ENCODE measurements at places on chromosomes 3 and 15.

- DNase-seq = no peak
These were observed 52.5 kb downstream of the FOXP1 start for GRCh38 chr3:71530903-71531530.

DNA sequence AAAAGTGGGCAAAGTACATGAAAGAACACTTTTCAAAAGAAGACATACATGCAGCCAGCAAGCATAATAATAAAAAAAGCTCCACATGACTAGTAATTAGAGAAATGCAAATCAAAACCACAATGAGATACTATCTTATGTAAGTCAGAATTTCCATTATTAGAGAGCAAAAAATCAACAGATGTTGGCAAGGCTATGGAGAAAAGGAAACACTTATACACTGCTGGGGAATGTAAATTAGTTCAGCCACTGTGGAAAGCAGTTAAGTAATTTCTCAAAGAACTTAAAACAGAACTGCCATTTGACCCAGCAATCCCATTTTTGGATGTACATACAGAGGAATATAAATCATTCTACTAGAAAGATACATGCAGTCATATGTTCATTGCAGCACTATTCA, 360.7 kb downstream of the NSUN3 start:
- DNase-seq = no peak

DNA sequence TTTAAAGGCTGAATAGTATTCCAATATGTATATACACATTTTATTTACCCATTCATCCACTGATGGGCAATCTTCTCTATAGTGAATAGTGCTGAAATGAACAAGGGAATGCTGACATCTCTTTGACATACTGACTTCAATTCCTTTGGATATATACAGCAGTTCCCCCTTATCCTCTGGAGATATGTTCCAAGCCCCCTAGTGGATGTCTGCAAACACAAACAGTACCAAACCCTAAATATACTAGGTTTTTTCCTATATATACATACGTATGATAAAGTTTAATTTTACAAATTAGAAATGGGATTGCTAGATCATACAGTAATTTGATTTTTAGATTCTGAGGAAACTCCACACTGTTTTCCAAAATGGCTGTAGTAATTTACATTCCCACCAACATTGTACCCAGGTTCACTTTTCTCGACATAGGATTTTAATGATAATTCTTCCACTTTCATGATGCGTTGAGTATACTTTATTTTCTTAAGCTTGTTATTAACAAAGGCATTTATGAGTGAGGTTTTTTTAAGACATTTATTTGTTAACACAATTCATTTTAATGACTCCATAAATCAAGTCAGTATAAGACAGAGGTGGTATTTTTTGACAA, 38.2 kb downstream of the VPS13C start:
- DNase-seq = no peak

DNA sequence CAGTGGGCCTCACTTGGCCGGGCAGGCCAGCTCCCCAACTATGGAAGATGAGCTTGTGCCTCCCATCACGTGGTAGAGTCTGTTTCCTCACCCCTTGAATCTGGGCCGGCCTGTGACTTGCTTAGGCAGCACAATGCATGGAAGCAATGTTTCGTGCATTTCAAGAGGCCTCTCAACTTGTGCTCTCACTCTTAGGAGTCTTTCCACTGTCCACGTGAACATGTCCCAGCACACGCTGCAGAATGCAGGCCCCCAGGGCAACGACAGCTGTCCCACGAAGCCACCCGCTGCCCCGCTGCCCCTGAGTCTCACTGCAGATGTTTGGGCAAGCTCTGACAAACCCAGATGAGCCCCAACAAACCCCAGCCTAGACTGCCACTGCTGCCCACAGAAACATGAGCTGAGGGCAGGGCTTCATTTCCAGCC, 27.2 kb upstream of the SLC41A3 start:
- no peak for DNase-seq

GRCh38 chr3:159854500-159855124, 134.0 kb upstream of the IL12A start:
- DNase-seq = no peak

DNA sequence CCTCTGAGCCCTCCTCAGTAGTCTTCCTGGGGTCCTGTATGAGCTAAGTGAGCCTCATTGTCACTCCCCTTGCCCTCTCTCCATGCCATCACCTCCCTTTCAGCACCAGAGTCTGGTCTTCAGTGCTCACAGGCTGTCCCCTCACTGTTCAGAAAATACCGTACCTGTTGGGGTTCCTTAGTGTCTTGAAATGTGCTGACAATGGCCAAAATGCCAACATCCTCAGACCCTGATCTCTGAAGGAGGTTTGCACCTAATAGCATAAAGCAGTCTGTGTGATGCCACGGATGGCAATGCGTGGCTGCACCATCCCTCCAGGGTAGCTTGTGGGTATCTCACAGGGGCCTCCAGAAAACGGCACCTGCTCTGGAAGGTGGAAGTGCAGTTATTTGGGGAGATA, 301.0 kb upstream of the TLE3 start:
- DNase-seq = no peak

- no peak for DNase-seq
These were observed 106.0 kb upstream of the LINGO1 start for GRCh38 chr15:77738441-77739302.

DNA sequence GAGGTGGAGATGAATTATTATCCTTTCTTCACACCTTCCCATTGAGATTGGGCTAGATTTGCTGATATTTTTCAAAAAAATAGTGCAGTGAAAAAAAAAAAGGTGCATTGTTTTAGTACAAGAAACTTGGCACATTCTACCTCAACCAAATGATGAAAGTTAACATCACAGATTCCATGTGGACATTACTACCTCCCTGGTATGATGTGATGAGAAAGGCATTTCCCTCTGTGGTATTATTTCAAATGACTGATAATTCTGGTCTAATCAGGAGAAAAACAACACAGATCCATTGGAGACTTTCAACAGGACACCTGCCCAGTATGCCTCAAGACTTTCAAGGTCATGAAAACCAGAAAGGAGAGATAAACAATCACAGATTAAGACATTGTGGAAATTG, 313.4 kb downstream of the BCHE start:
- DNase-seq = no peak

DNA sequence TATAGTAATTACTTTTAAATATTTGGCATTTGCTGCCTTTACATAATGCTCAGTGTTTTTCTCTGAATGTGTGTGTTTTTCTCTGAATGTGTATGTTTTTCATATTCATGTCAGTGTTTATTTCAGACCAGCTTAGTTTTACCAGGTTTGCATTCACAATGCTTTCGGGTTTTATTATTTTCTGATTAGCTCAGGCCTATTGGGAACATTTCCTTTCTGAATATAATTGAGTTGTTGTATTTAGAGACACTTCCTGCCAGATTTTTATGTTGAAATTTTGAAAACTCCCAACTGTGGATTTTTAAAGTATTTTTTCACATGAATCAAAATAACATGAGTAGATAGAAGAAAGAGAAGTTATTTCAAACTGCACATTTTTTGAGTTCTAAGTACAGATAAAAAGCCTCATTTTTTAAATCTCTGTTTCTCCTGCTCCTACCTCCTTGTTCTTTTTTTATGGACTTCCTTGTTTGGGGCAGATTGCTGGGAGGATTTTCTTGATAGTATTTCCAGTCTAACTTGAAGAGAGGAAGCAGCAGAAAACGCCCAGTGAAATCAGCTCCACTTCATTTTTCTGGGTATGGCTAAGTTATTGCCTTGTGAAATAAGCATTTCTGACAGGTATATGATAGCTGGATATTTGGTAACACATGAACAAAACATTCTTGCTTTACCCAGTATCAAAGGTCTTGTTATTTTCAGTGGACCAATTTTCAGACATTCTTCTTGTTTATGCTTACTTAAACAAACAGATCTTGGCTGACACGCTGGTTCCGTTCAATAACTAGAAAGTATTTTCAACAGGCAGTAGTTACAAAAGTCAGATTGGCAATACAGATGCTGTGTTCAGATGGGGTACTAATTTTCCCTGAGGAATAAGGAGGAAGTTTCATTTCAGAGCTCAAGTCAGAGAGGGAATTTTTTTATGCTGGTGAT, 70.7 kb downstream of the RIOX2 start:
- DNase-seq = no peak
